ENCODE measurements at places on chromosomes 1 and 21.

DNA sequence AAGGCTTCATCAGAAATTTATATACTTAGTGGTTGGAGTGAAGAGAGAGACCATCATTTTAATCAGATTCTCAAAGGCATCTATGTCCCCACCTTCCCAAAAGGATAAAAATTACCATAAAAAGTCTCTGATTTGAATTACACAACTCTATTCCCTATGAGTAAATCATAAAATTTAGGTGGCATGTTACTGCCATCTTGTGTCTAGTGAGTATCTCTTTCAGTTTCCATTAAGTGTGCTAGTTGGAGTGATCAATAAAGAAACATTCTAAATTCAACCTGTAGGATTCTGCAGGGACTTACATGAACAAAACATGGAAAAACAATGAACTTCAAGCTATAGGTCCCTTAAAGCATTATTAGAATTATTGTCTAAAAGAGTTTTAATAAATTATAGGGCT is 655.4 kb downstream of the LTN1 start:
- DNase-seq, result peak; percentile 61

- DNase-seq, result peak; percentile 78
These were observed 14.0 kb downstream of the RNF187 start for GRCh38 chr1:228500901-228501871.

GRCh38 chr21:35171385-35171784 is 122.3 kb upstream of the RUNX1 start:
- DNase-seq, result no peak

GRCh38 chr1:68814067-68814466 is 317.2 kb upstream of the DEPDC1 start:
- no peak for DNase-seq

GRCh38 chr1:10774615-10775310 is 21.7 kb downstream of the CASZ1 start:
- DNase-seq, result no peak

GRCh38 chr1:95287081-95287480 is 53.1 kb downstream of the RWDD3 start:
- no peak for DNase-seq

DNA sequence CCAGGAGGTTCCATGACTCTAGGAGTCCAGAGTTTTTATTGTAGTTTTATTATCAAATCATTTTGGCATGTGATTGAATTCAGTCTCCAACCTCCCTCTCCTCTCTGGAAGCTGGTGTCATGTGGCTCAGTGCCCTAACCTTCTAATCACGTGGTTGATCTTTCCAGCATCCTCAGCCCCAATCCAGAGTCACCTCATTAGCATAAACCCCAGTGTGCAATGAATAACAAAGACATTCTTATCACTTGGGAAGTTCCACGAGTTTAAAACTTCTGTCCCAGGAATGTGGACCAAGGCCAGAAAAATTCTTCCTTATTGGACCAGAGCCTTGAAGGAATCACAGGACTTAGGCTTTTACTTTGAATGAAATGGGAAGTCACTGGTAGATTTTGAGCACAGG is 52.2 kb downstream of the KIRREL1 start:
- peak; percentile 85 for DNase-seq

All from amniotic epithelial cell (primary cell).